ENCODE measurements at places on chromosomes 13 and 19. TPM values are rescaled to one million over a fixed set of nuclear protein-coding genes. Genes with fewer than 3 reads are reported as not detected.

KIR3DL2 gene
- total RNA-seq, result 1.3 TPM

C19orf85 gene
- total RNA-seq, result not detected

GPI gene
- total RNA-seq, result 116 TPM

DNA sequence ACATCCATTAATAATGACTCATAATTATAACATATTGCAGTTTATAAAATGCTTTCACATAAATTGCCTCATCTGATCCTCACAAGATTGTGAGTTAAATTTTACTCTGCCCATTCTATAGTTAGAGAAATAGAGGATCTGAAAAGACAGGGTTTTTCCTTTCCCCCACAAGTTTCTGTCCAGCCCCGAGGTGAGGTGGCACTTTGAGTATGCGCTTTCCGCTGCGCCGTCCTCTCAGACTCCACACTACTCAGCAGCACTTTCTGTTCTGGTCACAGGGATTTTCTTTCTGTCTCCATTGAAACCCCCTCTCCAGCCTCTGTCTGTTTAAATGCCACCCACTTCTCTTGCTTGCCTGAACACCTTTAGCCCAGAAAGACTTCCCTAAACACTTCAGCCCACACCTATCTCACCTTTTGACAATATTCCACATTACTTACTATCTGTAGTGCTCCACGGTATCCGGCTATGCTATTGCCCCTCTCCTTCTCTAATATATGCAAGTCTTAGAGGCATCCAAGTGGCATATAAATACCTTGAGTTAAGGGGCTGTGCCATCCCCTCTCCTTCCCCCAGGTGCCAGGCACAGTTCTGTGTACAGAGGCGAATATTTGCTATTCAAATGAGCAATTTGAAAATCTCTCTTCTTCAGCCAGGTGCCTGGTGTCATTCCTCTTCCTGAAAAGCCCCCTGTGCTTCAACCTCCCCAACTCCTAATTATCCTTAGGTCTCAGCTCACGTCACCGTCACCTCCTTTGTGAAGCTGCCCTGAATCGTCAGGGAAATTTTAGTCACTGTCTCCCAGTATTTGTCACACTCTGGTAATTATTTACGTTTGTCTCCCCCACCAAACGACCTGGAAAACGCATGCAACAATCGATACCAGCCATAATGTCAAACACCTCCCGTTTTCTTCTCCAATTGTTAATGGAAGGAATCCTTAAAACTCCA is 268.7 kb downstream of the NHLRC3 start:
- no peak for DNase-seq

GRCh38 chr13:38228322-38228721 is 121.3 kb upstream of the UFM1 start:
- DNase-seq, result no peak

DNA sequence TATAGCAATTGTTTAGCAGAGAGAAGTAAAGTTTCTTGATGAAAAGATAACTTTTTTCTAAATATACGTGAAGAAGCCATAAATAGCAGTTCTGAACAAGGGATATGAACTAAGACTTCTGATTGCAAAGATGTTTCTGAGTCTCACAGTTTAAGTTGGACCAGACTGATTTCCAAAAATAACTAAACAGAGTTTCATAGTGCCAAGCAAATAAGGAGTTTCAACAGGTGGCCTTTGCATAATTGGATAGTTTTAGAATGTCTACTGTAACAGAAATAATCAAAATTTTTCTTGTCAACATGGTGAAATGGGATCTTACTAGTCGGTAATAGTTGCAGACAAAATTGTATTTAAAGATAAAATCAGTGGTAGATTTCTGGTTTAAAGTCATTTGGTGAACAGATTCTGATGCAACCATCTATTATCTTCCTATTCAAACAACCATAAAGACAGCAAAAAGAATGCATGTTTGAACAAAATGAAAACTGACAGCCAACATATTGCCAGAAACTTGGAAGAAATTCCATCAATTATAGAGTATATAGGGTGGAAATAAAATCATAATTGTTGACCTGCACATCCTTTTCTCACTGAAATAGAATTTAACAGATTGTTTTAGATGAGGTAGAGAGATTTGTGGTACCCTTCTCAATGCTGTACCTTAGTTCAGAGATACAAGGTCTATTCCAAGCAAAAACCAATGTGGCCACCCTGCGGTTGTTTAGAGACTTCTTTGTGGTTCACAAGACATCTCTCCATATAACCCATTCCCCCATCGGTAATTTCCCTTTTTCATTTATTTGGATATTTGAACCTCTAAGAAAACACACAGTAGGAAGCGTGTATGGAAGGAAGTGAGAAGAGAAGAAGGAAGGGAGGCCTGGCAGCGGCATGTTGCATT is 275.3 kb downstream of the COG6 start:
- no peak for DNase-seq

GRCh38 chr13:113547238-113547971 is 37.1 kb upstream of the TFDP1 start:
- DNase-seq, result no peak

GRCh38 chr13:79528759-79529191 is 47.8 kb downstream of the NDFIP2 start:
- DNase-seq, result no peak

- DNase-seq, result no peak
Measured at GRCh38 chr19:28487999-28488398, 725.0 kb downstream of the UQCRFS1 start.

- DNase-seq, result no peak
Measured at GRCh38 chr13:43153436-43154090, 130.2 kb downstream of the DNAJC15 start.

Measured in naive thymus-derived CD4-positive, alpha-beta T cell (primary cell).